ENCODE measurements at places on chromosomes 2 and 18.

DNA sequence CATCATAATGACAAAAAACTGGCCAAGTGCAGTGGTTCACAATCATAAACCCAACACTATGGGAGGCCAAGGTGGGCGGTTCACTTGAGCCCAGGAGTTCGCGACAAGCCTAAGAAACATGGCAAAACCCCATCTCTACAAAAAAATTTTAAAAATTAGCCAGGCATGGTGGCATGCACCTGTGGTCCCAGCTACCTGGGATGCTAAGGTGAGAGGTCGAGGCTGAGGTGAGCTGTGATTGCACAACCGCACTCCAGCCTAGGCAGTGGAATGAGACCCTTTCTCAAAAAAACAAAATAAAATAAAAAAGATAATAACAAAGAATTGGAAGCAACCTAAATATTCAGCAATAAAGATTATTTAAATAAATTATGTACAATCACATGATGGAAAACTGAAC, 21.8 kb downstream of the PSTPIP2 start:
- DNase-seq = no peak

DNA sequence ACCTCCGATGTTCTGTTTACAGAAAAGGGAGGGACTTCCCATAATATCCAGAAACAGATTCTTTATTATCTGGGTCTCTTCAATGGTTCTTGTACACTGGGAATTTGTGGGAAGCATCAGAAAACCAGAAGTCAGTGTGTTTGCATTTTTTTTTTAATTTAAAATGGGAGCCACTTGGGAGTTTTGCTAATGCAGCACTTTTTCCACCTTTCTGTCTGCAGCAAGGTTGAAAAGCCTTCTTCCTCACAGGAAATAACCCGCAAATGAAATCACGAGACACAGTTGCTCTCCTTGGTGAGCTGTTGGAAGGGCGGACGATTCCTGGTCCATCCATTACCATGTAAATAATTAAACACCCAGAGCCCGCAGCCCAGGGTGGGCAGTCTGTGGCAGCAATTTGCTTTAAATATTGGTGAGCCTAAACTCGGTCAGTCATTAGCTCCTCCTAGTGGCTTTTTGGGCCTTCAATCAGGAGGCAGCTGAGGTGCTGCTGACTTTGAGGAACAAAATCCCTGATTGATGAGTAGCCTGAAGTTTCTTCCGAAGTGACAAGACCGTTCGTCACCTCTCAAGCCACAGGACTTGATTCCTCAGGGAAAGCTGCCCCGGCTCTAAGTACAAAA, 471.5 kb downstream of the EPHA4 start:
- DNase-seq = no peak

- DNase-seq = no peak
These were observed 153.6 kb upstream of the CBLN2 start for GRCh38 chr18:72697706-72698105.

GRCh38 chr2:118525346-118525745, 322.1 kb downstream of the EN1 start:
- no peak for DNase-seq

GRCh38 chr2:29227935-29228675, 112.9 kb downstream of the CLIP4 start:
- DNase-seq = no peak

Data from spinal cord (tissue), 10 donors.